Mononuclear cell (primary cell): ENCODE measurements at places on chromosomes 1 and 21. TPM values are rescaled to one million over a fixed set of nuclear protein-coding genes. Genes with fewer than 3 reads are reported as not detected.

The PLCH2 gene
- total RNA-seq = 4.7 TPM

The ANGPTL7 gene
- not detected for total RNA-seq

The TMEM269 gene
- total RNA-seq = 1.0 TPM

The USP21 gene
- total RNA-seq = 11.1 TPM

The JMJD4 gene
- 10.5 TPM for total RNA-seq

The INSRR gene
- not detected for total RNA-seq
